ENCODE measurements at places on chromosomes 12 and 14.

DNA sequence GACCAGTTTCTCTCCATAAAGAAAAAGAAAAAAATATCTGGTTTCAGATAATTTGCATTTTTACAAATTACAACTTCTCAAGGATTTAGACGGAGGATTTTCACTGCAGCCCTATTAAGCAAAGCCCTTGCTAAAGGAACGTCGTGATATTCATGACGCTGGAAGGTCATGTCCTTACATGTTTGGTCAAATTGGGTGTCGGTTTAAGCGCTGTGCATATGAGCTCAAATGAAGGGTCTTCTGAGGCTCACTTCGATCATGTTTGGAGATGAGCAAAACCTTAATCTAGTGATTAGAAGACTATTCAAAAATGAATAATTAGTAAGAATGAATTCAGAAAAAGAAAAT, 67.3 kb upstream of the USP15 start:
- DNase-seq, result no peak

DNA sequence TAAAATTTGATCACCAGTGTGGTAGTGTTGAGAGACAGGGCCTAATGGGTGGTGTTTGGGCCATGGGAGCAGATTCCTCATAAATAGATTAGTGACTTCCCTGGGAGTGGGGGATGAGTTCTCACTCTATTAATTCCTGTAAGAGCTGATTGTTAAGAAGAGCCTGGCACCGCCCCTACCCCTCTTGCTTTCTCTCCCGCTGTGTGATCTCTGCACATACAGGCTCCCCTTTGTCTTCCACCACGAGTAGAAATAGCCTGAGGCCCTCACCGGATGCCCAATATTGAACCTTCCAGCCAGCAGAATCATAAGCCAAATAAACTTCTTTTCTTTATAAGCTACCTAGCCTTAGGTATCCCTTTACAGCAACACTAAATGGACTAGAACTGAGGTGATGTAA, 31.9 kb upstream of the CAND1 start:
- DNase-seq, result no peak

- peak; percentile 24 for DNase-seq
Observed at GRCh38 chr12:50221228-50222008, 54.2 kb upstream of the CERS5 start.

GRCh38 chr12:2832550-2833127, 2.2 kb downstream of the NRIP2 start:
- no peak for DNase-seq

DNA sequence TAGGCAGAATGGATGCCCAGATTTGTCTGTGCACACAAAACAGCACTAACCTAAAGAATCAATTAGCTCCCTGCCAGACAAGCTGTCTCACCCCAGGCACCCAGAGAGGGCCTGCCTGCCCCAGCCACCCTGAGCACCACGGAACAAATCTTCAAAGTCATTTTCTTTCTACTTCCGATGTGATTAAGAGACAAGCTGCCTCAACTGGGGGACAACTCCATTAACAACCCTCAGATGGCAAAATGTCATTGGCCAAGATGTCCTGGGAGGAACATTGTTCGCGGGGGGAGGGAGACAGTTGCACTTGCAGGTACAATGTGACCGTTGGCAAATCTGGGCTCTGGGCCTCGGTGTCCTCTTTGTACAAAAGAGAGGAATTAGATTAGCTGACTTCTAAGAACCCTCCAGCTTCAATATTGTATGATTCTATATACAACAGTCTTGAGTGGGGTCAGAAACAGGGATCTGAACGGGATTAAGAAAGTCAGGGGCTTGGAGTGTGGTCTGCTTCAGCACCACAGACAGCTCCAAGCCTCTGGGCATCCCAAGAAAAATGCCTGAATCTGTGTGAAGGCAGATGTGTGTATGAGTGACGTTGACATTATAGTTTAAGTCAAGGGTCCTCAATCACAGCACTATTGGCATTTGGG, 42.8 kb upstream of the CMKLR1 start:
- DNase-seq, result no peak

DNA sequence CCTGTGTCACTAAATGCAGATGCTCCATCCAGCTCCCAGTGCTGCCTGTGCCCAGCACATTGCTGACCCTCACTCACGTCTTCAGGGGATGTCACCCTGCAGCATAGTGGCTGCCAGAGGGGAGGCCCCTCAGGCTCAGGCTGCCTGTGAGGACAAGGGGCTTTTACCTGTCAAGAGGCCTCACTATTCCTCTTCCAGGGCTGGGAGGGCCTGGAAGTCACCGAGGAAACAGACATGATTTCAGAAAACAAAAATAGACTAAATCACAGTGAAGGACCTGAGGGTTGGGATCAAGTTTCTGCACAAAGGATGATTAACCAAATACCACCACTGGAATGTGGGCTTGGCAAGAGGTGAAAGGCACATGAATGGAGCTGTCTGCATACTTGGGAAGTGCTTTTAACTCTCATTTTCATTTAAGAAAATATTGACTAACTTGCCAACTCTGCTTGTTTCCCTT, 1202.3 kb downstream of the BCL11B start:
- no peak for DNase-seq

DNA sequence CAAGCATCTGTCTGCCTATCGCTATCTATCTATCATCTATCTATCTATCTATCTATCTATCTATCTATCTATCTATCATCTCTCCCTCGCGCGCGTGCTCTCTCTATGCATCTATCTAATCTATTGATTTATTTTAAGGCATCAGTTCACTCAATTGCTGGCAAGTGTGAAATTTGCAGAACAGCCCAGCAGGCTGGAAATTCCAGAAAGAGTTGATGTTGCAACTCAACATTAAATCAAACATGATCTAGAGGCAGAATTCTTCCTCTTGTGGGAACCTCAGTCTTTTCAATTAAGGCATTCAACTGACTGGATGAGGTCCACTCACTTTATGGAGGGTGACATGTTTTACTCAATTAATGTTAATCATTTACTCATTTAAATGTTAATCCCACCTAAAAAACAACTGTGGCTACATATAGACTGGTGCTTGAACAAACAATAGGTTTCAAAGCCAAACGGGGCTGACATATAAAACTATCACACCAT, 1210.8 kb downstream of the GALC start:
- DNase-seq, result no peak

GRCh38 chr12:114508529-114509129, 102.7 kb upstream of the TBX5 start:
- DNase-seq, result peak; percentile 57

DNA sequence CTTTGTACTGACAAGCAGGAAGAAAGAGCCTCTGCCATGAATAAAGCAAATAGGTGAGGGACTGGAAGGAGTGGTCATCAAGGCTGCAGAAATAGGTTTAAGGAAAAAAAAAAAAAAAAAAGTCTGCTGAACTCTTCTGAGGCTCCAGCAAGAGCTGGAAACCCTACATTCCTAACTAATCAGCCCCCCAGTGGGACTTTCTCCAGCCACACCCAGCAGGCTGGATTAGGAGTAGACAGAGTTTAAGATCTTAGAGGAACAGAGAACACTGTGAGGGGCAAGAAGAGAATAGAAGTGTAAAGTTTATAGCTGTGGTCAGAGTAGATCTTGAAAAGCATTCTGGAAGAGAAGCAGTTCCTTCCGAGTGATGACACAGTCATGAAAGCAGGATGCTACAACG, 66.4 kb downstream of the ATXN2 start:
- DNase-seq, result no peak

DNA sequence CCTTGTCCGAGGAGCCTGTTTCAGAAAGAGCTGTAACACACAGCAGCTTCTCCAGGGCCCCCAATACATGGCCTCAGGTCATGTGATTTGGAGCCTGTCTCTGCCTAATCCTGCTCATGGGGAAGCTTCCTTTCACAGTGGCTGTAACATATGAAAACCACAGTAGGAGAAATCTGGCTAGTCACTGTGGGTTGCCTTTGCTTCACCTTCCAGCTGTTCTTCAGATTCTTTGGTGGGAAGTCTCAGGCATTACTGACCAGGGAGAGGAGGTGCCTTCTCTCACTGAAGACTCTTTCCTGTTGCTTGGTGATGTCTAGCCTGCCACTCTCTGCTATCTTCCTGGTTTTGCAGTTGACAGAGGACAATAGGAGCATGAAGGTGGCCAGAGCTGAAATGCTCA, 350.6 kb downstream of the DPF3 start:
- DNase-seq, result no peak

GRCh38 chr12:57579011-57579410, 12.0 kb upstream of the PIP4K2C start:
- no peak for DNase-seq

- DNase-seq, result no peak
Observed at GRCh38 chr14:104650057-104650980, 39.1 kb upstream of the INF2 start.

DNA sequence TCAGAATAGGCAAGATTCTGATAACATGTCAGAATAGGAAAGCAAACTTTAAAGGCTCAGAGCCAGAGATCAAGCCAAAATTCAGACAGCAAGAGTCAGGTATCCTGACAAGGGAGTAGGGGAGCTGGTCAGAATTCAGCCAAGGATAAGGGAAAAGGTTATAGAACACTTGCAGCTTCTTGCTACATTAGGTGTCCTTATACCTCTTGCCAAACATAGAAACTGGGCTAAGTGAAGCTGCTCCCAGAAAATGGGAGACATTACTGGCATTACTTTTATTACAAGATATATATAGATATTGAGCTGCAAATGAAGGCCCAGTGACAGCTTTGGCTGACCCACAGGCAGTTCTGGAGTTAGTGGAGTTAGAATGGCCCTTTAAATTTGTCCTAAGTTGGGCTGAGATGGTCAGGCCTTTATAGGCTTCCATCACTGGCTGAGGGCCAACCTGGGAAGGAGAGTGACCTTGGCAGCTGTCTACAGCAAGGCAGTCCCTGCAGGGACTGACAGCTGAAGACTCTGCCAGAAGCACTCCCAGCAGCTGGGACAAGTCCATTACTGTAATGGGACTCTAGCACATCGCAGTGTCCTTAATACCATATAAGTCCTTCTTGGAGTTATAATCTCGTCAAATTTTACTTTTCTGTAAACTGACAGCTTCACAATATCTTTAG, 83.0 kb downstream of the LRRC9 start:
- DNase-seq, result no peak

DNA sequence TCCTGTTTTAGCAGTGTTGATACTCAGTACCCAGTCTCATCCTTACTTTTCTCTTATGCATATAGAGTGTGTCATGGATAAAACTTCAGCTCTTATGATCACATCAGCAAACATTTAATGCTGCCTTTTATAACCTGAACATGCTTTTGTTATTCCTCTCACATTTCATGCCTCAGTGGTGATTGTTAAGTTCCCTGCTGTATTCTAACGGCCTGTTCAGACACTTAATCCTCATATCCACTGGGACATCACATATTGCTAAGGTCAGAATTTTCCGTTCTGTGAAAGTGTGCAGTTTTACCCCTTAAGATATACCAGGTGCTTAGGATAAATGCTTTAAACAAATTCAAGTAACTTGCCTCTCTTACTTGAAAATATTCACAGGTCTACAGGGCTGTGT, 268.7 kb upstream of the SEL1L start:
- DNase-seq, result no peak

DNA sequence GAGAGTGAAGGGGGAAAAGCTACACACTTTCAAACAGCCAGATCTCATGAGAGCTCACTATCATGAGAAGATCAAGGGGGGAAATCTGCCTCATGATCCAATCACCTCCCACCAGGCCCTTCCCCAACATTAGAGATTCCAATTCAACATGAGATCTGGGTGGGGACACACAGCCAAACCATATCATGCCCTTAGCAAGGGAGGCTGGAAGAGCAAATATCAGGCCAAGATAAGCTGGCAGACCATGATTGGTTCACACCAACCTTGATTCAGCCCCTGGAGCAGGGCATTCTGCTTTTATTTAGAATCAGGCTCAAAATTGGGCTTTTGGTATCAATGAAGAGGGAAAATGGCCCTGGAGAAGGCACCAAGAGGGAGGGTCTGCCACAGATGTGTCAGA, 137.4 kb downstream of the PRKCH start:
- no peak for DNase-seq

- no peak for DNase-seq
Observed at GRCh38 chr12:115872919-115873357, 404.6 kb downstream of the MED13L start.
